ENCODE measurements at places on chromosomes 16 and 17. TPM values are rescaled to one million over a fixed set of nuclear protein-coding genes. Genes with fewer than 3 reads are reported as not detected.

The KRT20 gene
- not detected for total RNA-seq

- DNase-seq = no peak
These were observed 12.7 kb downstream of the SLC5A11 start for GRCh38 chr16:24858219-24859041.

- DNase-seq = peak; percentile 33
These were observed 128.4 kb upstream of the TNRC6C start for GRCh38 chr17:77829843-77830799.

The MEIOC gene
- total RNA-seq = not detected

DNA sequence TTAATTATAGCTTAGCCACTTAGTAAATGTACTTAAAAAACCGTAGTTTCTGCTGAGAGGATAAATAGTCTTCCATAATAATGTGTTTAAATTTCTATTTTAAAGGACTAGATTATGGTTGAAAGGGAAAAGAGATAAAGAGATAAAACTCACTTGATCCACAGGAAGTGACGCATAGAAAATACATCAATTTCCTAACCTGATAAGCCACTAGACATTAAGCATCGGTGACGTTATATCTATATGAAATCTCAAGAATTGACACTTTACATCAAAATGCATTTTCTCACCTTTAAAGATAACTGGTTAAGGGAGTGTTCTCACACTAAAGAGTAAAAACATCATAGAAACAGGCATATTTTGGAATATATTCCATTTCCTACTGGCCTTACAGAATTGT, 5.8 kb downstream of the FBXO47 start:
- no peak for DNase-seq

DNA sequence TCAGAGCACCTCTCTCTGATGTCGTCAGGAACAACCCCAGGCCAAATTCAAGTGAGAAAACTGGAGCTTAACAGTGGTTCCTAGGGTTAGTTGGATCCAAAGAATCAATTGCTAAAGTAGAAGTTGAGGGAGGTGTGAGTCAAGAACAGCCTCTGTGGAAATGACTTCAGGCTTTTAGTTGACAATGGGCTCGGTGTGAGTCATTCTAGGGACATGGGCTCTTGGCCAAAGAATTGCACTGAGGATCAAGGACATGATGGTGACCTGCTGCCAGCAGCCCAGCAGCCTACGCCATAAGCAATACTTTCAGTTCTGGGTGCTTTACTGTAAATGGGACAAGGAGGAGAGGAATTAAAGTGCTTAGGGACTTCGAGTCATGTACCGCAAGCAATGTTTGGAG, 32.1 kb upstream of the SMURF2 start:
- peak; percentile 61 for DNase-seq

- no peak for DNase-seq
These were observed 4.4 kb downstream of the FOXF1 start for GRCh38 chr16:86514481-86515376.

The GPR139 gene
- not detected for total RNA-seq

DNA sequence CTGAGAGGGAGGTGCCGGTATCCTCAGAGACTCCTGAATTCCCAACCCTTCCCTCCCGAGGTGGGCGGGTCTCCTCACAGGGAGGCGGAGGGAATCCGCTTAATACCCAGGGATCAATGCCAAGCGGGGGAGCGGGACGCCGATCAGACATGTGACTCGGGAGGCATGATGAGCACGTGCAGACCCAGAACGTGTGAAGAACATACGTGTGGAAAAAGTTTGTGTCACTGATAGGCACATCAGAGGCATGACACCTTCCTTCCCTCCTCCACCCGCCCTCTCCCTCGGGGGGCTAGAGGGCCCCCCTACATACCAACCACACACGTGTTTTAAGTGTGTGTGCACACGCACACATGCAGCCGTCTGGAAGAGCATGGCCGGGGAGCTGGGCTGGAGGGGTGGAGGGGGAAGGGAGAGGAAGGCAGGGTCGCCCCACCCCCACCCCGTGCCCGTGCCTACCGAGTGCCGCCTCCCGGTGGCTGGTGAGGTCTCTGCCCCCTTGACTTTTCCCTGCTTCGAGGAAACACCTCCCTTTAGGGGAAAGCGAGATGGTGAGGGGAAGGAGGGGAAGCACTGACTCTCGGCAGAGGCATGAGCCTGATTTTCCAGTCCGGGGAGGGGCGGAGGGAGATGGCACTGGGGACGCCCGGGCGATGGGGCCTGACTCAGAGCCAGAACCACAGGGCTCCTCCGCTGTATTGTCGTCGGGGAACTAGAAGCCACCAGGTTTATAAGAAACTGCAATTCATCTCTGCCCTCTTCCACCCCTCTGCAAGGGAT, 12.1 kb upstream of the TBX21 start:
- DNase-seq = no peak

GRCh38 chr17:50113624-50114320, 16.2 kb downstream of the SAMD14 start:
- DNase-seq = no peak

The SENP3 gene
- total RNA-seq = 108 TPM

DNA sequence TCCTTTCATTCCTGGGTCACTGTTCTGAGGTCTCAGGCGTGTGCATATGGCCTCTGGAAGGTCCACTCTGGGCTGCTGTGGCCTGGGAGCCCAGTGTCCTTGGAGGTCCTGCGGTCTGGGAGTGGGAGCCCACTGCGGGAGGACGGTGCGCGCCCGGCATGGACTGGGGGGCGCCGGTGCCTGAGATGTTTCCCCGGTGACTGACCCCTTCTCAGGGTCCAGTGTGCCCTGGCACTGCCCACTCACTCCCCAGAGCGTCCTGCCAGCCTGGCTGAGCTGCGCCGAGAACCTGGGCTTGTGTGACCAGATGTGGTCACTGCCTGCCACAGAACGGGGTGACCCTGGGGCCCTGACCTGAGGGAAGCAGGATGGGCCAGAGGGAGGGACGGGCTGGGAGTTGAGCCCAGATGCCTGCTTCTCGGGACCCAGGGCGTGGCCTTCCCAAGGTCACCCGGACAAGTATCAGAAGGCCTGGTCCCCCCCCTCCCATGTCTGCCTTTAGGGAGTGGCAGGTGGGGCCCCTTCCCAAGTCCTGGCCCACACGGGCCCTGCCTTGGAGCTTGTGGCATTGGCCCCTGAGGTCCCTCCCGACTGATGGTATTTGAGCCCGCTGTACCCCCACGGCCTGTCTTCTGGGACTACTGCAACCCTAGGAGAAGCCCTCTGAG, 1.1 kb upstream of the RHBDL1 start:
- DNase-seq = no peak
